Effector memory CD4-positive, alpha-beta T cell (primary cell): ENCODE measurements at places on chromosomes 11 and 22.

GRCh38 chr11:76646882-76647534, 23.5 kb downstream of the LRRC32 start:
- DNase-seq: no peak

DNA sequence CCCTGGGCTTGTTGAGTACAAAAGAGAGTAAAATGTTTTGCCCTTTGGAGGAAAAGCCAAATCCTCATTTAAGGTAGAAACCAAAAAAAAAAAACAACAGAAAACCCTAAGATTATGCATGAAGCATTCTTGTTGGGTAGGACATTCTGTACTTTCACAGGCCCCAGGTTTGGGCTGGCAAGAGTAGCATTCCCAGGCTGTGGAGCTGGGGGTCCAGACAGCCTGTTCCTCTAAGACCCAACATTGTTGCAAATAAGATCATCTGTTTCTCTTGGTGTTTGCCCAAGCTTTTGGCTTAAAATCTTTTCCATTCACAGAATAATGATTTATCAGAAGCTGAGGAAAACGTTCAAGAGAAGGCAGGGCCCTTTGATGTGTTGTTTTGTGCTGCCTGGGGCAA, 123.8 kb downstream of the MICAL2 start:
- no peak for DNase-seq

DNA sequence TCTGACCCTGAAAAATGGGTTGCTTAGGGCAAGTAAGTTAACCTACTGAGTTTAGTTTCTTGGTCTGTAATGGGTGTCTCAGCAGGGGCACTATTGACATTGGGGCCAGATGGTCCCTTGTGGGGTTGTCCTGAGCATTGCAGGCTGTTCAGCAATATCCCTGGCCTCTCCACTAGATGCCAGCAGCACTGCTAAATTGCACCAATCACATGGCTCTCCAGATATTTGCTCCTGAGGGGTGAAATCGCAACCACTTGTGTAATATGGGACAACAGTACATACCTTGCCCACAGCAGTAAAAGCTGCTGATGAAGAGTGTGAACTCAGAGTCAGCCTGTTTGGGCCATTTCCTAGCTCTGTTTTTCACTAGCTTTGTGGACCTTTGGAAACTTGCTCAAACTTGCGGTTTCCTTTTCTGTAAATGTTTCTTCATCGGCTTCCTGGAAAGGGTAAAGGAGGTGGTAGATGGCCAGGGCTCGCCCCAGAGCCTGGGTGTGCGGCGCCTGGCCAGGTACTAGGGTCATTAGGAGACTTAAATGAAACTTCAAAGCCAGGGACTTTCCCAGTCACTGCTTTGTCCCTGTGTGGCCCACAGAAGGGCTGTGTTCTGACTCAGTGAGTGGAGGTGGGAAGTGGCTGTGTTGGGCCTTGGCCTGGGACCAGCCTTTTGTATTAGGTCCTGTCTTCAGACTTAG, 13.0 kb downstream of the NCF4 start:
- no peak for DNase-seq

DNA sequence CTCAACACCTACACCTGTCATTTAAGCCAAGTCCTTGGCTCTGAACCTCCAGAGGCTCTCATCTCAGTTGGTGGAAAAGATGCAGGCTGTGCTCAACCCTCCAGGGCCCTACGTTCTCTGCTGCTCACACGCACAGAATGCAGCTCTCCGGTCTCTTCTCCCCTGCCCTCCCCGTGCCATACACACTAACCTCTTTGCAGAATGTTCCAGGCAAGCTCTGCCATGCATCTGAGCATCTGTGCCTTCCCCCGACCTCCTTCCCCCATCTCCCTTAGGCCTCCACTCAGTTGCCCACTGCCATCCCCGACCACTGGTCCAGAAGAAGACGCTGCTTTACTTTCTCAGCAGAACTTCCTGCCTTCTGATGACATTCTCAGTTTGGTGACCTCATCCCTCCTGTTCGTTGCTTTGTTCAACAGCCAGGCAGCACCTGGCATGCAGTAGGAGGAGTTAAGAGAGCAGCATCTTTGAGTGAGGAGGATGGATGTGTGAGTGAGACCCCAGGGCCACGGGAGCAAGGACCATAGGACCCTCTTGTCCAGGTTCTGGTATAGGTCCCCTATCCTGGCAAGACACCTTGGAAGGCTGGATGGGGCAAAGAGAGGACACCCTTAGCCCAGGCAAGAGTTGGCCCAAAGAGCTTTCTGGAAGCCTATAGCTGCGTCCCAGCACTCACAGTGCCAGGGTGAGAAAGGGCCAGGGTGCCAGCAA, 598.0 kb downstream of the BRD1 start:
- no peak for DNase-seq

DNA sequence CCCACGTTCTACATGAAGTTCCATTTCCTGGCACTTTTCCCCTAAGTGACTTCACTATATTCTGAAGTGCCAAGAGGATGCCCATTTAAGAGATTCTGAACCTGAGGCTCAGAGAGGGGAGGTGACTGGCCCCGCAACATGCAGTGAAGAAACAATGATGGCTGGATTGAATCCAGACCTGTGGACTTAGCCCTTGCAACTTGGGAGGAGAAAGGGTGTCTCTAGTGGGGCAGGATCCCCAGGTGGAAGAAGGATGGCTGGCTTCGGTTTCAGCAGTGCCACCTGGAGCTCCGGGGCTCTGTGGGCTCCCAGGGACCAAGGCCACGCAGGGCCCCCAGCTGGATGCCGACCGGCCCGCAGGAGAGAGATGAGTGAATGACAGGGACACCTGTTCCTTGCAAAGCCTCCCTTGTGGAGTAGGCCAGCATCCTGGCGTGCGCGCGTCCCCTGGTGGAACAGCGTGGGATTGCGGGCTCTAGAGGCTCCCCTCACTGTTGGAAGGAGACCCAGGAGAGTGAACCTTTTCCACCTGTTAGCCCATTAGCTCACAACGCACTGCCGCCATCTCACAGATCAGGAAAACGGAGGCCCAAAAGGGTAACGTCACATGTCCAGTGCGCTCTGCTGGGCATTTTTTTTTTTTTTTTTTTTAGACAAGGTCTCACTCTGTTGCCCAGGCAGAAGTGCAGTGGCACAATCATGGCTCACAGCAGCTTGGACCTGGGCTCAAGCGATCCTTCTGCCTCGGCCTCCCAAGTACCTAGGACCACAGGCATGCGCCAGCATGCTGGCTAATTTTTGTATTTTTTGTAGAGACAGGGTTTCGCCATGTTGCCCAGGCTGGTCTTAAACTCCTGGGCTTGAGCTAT, 104.7 kb downstream of the KIAA1671 start:
- peak; percentile 51 for DNase-seq

- no peak for DNase-seq
Observed at GRCh38 chr11:124533626-124534025, 9.8 kb downstream of the OR8B12 start.

DNA sequence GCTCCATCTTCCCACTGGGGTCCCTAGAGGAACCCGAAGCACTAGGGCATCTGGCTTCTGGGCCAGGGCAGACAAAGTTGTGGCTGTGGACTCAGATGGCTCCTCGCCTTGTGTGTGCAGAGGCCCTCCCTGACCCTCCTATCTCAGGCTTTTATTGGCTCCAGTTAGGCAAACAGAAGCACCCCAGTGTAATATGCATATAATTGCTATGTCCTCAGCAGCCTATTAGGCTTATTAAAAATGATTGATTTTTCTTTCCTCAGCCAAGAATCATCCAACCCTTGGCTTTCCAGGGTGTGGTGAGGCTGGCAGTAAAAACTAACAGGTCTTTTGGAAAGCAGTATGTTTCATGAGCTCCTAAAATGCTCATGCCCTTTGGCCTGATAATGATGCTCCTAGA, 22.3 kb downstream of the UPB1 start:
- no peak for DNase-seq

DNA sequence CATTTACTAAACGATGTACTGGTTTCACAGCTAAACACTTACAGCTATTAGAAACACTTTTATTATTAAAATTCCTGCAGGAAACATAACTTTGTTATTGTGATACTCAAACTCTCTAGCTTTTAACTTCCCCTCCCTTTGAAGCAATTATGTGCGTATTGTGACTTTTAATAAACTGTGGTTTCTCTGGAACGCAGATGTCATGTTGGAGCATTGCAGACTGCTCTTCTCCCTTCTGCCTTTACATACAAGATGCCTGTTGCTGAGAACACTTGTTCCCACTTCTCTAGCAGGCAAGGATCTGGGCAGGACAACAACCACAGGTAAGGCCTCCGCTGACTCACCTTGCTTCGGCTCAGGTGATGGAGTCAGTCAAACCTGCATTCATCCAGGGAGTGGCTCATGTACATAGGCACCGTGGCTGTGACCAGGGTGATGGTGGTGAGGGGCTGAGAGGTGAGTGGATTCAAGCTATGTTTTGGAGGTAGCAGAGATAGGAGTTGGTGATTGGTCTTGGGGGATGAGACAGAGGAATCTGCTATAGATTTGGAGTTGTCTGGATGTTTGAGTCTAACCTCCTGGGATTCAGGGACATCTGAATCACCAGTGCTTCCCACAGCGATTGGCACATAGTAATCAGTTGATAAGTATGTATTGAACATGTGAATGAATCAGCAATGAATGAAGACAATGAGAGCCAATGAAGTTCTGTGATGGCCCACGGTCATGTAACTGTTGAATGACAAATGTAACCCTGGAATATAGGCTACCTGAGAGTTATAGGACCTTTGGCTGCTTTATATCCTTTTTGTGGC, 106.0 kb downstream of the ADAMTS15 start:
- DNase-seq: no peak

DNA sequence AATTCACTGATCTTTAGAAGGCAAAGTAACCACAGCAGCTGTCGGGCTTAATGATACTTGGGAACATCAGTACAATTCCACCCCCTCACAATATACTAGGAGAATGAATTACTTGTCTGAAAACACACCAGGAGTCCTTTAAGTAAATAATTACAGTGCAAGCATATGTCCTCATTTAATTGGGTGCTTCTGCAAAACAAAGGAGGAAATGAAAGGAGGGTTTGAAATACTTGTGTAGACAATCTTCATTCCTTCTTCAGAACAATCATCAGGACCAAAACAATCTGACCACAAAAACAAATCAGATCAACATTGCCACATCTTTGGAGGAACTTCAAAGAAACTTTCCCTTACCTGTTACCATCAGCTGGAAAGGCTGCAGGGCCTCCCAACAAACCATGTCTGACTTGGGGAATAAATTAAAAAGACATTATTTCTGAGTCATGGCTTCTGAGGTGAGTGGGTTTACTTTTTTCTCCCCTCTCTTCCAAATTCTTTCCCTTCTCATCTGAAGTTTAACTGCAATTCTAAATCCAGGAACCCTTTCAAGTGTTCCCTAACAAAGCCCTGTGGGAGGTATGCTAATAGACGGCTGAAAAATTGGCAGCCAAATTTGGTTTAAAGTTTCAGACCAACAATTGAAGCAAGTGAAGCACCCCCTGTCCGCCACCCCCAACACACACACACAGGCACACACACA, 12.5 kb upstream of the CCDC117 start:
- no peak for DNase-seq

GRCh38 chr11:102577182-102577581, 46.6 kb upstream of the MMP7 start:
- DNase-seq: no peak

DNA sequence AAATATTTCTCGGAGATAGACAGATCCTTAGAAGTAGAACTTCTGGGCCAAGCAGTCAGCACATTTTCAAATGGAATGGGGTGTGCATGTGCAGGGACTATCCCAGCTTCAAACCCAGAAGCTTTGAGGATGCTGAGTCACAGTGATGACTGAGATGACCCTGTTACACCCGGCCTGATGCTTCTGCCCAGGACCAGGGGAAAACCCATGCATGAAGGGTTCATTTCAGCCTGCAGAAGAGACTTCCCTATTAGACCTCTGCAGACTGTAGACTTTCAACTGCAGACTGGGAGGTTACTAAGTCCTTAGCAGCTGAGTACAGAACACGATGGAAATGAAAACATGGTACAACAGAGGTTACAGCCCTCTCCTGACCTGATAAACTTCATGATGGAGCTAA, 3.6 kb upstream of the OR2AT4 start:
- DNase-seq: no peak

DNA sequence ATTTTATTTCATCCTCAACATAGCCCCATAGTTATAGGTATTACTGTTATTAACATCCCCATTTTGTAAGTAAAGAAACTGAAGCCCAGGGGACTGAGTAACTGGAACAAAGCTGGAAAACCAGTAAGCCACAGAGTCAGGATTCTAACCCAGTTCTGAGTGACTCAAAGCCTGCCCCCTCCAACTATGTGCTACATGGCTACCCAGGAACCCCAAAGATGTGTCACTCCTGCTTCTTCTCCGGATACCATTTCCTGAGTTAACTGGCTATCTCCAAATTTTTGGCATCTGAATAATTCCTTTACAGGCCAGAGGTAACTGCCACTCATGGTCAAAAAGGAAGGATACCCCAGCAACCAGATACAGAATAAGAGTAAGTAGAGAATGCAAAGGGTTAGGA, 43.6 kb downstream of the TENM4 start:
- no peak for DNase-seq

DNA sequence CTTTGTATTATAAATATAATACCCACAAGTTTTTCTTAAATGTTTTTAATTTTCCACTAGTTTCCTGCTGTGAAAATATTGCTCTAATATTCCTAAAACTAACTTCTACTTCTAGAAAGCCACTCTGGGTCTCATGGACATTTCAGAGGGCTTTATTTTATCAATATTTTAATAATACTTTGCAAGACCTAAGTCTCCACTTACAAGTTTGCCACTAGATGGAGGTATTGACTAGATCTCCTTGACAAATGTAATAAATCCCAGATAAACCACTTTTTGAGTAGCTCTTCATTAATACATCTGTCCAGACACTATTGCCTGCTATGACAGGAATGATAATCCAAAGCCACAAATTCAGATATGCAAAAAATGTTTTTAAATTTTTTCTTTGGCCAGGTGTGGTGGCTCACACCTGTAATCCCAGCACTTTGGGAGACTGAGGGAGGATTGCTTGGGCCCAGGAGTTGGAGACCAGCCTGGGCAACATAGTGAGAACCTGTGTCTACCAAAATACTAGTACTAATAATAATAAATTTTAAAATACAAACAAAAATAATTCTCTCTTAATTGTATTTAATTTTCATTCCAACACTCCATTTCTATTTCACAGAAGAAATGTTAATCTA, 3.5 kb upstream of the ACAT1 start:
- no peak for DNase-seq

DNA sequence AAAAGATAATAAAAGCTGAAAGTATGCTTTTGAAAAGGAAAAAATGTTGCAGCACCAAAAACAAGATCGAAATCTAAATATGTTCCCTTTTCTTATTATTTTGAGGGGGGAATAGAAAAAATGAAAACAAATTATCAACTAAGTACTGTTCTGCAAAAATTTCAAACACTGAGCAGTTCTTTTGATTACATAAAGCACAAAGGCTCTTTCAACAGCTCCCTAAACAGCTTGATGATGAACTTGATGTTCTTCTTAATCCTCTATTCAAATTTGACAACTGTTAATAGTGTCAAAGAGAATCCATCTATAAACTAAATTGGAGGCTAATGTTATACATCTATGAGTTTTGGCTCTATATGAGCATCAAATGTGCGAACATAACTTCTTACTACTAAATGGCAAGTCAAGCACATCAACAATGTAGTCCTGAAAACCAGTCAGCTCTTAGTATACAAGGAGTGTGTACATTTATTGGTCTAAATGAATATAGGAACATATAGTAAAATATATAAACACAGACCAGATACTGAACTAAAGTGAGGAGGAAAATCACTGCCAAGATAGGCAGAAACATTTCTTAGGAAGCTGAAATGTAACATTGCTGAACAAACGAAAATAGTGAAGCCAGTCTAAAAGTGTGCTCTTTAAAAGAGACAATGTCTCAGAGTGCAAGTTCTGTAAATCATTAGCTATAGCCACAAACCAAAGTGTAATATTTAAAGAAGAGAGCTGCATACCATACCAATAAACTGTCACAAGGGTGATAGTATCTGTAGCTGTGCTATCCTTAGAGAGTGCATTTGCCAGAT, 94.3 kb downstream of the SOX6 start:
- DNase-seq: no peak

- no peak for DNase-seq
Observed at GRCh38 chr11:38503876-38504275, 1905.8 kb upstream of the RAG2 start.
